HTR-8/SVneo (cell line): ENCODE measurements at places on chromosomes 7 and 10.

- DNase-seq: no peak
Observed at GRCh38 chr7:154777023-154777422, 225.9 kb downstream of the PAXIP1 start.

DNA sequence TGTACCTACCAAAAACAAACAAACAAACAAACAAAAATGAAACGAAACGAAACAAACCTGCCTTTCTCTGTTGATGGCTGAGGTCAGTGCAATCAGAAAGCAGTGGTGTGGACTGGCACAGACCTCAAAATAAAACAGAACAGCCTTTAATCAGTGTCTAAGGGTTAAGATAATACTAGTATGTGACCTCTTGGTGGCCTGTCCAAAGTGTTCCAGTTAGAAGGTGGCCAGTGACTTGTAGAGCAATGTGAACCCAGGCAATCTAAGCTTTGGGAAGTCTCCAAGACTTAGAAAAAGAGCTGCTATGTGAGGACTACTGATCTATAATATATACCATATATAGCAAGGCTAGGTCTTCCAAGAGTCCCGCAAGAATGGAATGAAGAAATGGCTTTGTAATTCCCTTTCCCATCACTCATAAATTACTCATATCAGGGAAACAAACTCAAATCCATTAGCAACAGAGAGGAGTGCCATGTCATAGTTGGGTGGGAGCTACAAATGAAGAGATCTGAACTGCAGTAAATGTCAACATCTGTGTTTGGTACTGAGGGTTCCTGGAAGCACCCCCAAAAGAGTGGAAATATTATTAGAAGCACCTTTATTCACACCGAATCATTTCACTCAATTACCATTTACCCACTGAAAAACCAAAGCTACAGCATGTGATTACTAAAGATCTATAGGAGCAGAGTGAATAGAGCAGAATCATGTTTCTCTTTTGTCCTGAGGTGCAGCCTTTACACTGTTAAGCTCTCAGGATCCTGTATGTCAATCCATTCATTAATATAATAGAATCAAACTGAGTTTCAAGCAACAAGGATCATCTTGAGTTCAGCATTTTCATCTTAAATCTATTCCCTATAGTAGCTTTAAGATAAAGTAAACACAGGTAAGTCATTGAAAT is 28.0 kb downstream of the ABLIM1 start:
- DNase-seq: no peak

GRCh38 chr7:148698397-148699023 is at the start of gene CUL1:
Gene CUL1 (plus strand): TSS chr7:148698903. CDS start chr7:148730123, 31,220 bp downstream.
- peak; percentile 27 for DNase-seq

- no peak for DNase-seq
Observed at GRCh38 chr7:20122073-20122472, 95.1 kb downstream of the MACC1 start.

- DNase-seq: no peak
Observed at GRCh38 chr7:130150587-130150986, 54.6 kb downstream of the TMEM209 start.

GRCh38 chr10:100883312-100883821 is 29.4 kb upstream of the SLF2 start:
- DNase-seq: no peak

GRCh38 chr10:33666686-33667480 is 332.4 kb upstream of the NRP1 start:
- DNase-seq: no peak

- DNase-seq: no peak
Observed at GRCh38 chr7:149828357-149829309, 9.5 kb upstream of the ZNF862 start.

GRCh38 chr10:110706690-110707098 is 62.6 kb downstream of the RBM20 start:
- peak; percentile 59 for DNase-seq

- DNase-seq: no peak
Observed at GRCh38 chr7:106151459-106152312, 39.6 kb upstream of the SYPL1 start.
